NK-92 treated with Interleukin-12 subunit alpha and Interleukin-12 subunit beta, amount 100 ng/mL, for 24 hours (cell line): ENCODE measurements at places on chromosomes 1 and 21.

GRCh38 chr1:89945852-89946476 is 48.9 kb upstream of the ZNF326 start:
- no peak for DNase-seq

DNA sequence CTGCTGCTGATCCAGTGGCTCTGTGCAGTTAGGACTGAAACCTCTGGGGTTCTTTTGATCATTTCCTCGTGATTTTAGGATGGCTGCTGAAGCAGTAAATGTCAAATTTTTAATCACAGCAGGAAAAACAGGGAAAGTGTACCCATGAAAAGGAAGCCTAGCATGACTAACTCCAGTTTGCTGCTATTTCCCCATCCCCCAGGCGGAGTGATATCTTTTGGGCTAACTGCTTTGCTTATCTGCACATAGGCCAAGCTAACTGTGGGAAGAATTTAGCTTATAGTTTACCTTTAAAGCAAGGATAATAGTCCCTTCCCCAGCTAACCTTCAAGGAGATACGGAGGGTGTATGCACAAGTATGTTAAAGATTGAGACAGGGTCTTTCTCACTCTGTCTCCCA is 149.8 kb upstream of the TNR start:
- DNase-seq = no peak

DNA sequence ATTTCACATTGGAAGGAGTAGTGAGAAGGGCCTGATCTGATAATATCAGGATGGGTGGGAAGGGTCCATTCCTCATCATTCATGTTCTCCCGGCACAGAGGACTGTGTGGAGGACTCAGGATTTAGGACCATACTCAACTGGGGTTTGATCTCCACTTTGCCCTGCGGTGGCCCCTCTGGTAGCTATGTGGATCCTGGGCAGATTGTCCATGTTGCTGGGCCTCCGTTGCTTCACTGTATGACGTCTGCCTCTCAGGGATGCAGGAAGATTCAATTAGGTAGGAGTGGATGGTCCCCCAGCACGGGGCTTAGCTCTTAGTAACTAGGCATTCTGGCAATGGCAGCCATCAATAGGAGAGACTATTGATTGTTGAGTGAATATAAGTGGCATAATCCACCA is 2.3 kb downstream of the ETS2 start:
- DNase-seq = no peak

- DNase-seq = peak; percentile 38
These were observed 17.7 kb downstream of the PTPRC start for GRCh38 chr1:198656500-198656932.

DNA sequence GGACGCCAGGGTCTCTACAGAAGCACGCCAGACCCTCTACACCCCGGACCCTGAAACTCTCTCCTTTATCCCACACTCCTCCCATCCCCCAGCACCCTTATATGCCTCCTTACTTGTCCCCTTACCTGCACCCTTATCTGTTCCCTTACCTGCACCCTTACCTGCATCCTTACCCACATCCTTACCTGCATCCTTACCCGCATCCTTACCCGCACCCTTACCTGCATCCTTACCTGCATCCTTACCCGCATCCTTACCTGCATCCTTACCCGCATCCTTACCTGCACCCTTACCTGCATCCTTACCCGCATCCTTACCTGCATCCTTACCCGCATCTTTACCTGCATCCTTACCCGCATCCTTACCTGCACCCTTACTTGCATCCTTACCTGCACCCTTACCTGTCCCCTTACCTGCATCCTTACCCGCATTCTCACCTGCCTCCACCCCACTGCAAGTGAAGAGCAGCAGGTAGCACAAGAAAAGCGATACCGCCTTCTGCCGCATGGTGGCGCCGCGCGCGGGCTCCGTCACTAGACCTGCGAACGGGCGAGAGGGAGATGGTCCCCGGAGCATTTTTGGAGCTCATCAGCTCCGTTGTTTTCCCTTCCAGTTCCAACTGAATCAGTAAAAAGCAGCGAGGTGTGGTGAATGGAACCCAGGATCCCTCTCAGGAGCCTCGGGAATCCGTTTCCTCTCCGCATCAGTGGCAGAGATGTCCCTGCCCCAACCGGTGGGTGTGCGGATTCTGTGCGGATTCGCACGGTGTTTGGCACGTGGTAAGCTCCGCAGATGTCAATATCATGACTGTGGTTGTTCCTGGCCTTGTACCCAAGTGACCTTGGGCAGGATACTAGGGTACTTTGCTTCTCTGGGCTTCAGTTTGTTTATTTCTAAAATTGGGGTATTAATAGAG is 2.9 kb downstream of the IFI6 start:
- peak; percentile 49 for DNase-seq

DNA sequence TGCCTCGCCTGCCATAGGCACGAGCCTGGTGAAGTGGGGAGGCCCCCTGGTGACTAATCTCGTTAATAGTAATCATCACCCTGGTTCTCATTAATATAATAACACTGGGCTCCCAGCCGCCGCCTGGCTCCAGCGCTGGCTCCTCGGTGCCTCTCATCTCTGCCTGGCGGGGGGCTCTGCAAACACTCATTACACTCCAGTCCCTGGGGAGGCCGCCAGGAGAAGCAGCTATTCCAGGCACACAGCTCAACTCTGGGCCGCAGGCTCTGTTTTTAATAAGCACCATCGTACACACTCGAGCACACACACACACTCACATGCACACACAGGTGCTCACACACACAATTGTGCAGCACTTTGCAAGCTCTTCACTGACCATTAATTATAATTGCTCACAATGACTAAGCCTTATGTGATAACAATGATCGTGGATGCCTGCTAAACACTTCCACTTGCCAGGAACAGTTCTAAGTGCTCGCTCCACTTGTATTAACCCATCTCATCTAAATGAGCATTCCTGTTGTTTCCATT is 52.2 kb downstream of the SDC3 start:
- no peak for DNase-seq

DNA sequence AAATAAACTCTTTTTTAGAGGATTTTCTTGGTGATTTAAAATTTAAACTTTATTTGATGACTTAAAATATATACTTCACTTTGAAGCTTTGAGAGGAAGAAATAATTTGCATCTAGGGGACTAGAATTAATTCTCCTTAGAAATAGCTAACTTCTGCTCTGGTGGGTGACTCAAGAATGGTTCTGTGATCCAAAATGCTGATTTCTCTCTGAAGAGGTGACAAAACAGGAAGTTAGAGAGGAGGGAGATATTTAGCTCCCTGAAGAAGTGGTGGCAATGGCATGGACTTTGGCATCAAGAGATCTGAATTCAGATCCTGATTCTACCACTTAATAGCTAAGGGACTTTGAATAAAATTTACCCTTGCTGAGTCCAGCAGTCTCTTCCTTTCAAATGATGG is 125.8 kb upstream of the ATP1B1 start:
- DNase-seq = no peak
